Activated CD4-positive, CD25-positive, alpha-beta regulatory T cell treated with anti-CD3 and anti-CD28 coated beads, Interleukin-2, amount 50 U/mL, for 16 hours (primary cell): ENCODE measurements at places on chromosomes 11 and 22.

- DNase-seq = no peak
Measured at GRCh38 chr11:71548716-71549151, 514 bp downstream of the KRTAP5-9 start.

DNA sequence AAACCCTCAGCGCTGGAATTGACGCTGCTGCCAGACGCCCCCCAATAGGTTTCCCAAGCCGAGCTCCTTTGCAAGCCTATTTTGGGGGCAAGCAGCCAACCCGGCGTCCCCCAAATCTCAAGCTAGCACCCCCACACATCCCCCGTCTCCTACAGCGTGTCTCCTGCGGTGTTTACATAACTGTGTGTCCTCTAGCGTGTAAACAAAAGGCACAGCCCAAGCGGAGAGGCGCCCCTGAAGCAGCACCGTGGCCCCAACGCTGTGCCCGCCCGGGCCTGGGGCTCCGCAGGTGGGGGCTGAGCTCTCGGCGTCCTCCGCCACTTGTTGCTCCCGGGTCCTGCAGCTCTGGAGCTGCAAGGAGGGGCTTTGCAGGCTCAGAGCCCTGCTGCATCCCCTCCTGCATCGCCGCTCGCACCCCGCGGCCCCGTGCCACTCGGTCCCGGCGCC lies 1.6 kb downstream of the CADM1 start:
- no peak for DNase-seq

DNA sequence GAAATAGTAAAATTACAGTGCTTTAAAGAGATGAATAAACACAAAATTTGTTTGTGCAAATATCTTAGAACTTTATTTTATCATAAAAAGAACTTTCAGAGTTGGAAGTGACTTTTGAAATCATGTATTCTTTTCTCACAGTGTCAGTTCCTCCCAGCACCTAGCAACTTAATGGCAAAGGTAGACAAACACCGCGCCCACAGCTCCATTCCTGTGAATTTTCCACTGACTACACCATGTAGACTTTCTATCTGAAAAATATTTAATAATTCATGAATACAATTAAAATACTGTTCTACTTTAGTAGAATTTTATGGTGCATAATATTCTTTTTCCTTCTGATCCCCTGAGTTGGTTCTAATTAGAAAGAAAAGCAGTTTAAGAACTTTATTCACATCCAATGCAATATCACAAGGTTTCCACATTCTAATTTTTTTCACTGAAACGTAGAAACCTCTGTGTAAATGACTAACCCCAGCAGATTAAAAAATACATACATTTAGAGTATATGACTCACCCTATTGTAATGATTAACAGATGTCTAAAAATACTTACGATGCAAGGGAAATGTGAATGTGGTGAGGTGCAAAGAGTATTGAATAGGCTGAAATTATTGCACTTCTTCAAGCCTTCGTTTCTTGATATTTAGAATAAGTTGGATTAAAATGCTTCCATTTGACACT lies 218.2 kb upstream of the CCDC179 start:
- no peak for DNase-seq

GRCh38 chr22:19831016-19831415 lies 23.7 kb downstream of the GNB1L start:
- no peak for DNase-seq

DNA sequence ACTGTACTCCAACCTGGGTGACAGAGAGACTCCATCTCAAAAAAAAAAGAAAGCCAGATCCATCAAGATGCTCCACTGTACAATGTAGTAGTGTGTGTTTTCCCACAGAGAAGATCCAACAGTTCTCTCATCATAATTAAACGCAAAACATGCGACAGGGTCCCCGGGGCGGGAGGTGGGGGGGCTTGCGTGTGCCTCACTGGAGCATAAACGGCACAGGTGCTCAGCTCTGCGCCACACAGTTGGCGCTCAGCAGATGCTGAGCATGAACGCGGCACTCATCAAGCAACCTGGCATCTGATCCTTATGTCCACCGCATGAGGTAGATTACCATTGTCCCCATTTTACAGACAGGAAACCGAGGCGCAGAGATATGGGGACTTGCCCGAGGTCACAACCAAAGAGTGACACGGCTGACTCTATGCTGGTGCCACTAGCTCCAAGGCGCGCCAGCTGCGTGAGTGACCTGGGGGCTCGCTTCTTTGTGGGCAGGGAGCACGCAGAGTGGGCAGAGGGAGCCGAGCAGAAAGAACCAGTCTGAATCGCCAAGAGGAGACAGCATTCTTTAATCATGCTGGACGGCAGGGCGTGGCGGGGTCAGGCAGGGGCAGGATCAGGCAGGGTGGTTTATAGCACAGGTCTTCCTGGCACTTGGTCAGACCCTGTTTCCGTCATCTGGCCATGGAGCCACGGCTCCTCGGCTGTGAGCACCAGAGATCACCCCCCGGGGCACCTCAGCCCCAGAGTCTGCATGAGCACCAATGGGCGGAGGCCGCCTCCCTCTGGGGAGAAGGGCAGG lies 8.2 kb downstream of the C1QTNF6 start:
- DNase-seq = no peak

DNA sequence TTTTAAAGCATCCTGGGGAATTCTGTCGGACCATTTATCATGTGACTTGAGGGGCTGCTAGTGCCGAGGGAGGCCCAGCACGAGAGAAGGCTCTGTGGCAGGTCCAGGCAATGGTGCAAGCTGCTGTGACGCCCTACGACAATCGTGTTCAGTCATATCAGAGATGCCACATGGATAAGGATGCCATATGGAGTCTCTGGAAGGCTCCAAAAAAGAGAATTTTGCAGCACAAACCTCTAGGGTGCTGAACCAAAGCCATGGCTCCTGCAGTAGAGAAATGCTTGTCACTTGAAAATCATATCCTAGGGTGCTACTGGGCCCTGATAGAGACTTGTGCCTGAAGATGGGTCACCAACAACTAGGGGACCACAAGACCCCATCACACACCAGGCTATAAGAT lies 6.7 kb upstream of the CD6 start:
- DNase-seq = no peak

GRCh38 chr11:76206327-76207081 lies at the start of gene WNT11:
TSS of gene WNT11 (minus strand) at chr11:76206502. CDS start at chr11:76206407, 95 bp downstream.
- no peak for DNase-seq

GRCh38 chr11:35109827-35110226 lies 29.1 kb upstream of the CD44 start:
- DNase-seq = no peak

- DNase-seq = no peak
Measured at GRCh38 chr11:102157219-102157618, 47.0 kb downstream of the YAP1 start.

GRCh38 chr11:71327156-71328085 lies 75.0 kb upstream of the SHANK2 start:
- DNase-seq = no peak

DNA sequence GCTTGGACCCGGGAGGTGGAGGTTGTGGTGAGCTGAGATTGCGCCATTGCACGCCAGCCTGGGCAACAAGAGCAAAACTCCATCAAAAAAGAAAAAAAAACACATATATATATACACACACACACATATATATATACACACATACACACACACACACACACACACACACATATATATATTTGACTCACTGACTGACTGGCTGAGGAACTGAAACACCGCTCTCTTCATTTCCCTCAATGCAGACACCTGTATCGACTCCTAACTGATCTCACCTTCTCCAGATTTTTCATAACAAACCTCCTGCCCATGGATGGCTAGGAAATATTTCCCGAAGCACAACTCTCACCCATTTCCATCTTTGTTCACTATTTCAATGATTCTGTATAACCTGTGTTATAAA lies 140.7 kb upstream of the ANO3 start:
- DNase-seq = no peak

DNA sequence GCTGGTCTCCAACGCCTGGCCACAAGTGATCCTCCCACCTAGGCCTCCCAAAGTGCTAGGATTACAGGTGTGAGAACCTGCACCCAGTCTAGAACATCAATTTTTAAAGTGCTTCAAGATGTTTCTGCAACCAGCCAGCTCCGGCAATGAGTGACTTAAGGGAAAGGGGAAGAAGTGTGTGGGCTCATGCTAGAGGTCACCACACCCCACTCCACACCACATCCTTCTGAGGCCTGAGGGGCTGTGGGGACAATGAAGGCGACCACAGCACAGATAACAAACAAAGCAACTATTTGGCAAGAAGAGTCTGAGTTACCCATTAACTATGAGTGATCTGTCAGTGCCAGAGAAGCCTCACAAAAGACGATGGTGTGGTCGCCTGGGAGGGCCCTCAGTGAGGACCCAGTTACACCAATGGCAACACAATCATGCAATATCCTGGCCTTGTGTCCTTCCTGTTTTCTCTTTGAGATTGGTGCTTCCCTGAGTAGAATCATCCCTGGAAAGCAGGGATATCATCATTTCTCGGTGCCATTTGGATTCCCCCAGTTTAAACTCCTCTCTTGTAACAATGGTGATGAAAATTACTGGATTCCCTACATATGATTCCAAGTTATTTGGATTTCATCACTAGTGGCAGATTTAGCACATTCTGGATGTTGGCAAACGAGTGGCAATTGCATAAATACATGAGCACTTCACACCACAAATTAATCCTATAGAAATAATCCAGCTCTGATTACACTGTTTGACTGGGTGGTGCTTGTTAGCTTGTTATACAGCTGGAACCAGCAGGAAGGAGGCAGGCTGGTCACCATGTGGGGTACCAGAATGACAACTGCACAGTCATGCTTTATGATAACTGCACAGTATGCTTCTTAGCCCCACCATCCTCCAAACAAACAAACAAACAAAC lies 18.4 kb downstream of the ABTB2 start:
- DNase-seq = no peak

GRCh38 chr11:29173660-29174062 lies 843.2 kb downstream of the KCNA4 start:
- DNase-seq = no peak

- DNase-seq = no peak
Measured at GRCh38 chr22:40300884-40301672, 45.2 kb upstream of the ADSL start.

DNA sequence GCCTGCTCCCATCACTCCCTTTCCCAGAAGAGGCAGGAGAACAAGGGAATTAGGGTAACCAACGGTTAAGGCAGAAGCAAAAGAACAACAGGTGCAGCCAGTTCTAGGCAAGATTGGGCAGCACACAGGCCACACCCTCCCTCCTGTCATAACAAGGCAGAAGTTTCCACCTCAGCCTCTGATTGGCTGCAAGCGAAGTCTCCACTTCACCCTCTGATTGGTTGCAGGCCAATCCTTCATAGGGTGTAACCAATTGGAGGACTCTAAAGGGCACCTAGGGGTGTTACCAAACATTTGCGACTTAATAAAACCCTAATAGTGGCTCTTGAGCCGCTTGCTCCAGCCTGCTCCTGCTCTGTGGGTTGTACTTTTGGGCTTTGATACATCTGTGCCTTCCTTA lies 153.8 kb downstream of the CACNA1I start:
- no peak for DNase-seq

GRCh38 chr22:45587638-45588505 lies 83.8 kb upstream of the ATXN10 start:
- DNase-seq = no peak

DNA sequence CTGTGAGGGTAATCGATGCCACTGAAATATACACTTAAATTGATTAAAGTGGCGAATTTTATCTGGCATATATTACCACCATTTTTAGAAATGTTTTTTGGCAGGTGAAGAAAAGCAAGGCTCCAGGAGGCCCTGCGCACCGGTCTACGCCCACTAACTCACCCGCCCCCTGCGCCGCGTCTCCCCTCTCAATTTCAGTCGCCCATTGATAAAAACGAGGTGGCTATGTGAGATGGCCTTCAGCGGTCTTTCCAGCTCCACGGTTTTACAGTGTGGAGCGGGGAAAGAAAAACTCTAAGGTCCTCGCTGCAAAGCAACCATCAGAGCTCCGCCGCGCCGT lies 602 bp upstream of the AQP11 start:
- no peak for DNase-seq

- DNase-seq = no peak
Measured at GRCh38 chr22:49566693-49567092, 261.0 kb downstream of the BRD1 start.

DNA sequence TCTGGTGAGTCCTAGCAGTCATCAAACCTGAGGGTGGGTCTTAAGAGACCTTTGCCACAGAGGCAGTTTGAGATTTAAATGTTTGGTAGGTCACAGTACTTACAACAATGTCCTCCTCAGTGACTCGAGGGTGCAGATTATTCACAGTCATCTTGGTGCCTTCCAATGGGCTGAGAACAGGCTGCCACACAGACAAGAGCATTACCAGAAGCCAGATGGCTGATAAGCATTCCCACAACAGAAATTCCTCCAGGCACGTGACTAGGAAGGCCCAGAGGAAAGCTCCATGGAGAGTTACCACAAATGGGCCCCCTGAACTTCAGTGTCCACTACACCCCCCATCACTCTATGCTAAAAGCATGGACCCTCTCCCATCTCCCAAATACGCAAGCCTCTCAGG lies 19.2 kb downstream of the POLDIP3 start:
- DNase-seq = no peak

GRCh38 chr11:120945042-120945441 lies 78.9 kb upstream of the TBCEL start:
- no peak for DNase-seq

- DNase-seq = no peak
Measured at GRCh38 chr11:60118338-60118737, 29.9 kb downstream of the MS4A2 start.

DNA sequence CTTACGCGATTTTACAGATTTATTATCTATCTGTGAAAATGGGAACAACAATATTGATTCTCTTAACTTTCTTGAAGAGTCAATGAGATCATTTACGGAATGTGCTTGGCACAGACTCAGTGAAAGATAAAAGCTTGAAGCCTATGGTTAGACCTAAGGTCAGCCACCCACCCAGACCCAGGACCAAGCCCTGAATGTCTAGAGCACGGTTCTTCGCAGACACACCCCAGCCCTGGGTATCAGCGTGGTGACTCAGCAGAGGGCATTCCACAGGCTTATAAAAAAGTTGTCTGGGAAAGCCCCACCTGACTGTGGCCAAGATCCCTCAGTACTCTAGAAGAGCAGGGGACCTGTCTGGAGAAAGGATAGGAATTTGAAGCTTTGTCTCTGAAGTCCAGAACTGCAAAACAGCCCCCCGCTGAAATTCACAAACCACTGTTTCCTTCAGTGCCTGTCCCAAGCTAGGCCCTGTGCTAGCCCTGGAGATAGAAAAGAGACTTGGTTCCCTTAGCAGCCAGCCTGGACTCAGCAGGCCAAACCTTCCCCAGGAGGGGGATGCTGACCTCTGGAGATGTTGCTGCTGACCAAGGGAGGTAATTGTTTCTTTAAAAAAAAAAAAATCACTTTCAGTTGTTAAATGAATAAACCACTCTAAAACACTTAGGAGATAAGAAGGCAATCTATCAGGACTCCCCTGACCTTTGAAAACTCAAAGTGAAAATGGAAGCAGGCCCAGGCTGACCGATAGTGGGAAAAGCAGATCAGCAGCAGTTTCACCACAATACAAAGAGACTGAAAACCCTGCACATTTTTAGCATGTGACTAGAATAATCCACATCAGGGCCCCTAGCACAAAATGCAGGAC lies 114.0 kb downstream of the ABTB2 start:
- DNase-seq = no peak

- DNase-seq = no peak
Measured at GRCh38 chr11:111082664-111083063, 162.9 kb upstream of the POU2AF2 start.
